ENCODE measurements at places on chromosomes 16 and 17.

DNA sequence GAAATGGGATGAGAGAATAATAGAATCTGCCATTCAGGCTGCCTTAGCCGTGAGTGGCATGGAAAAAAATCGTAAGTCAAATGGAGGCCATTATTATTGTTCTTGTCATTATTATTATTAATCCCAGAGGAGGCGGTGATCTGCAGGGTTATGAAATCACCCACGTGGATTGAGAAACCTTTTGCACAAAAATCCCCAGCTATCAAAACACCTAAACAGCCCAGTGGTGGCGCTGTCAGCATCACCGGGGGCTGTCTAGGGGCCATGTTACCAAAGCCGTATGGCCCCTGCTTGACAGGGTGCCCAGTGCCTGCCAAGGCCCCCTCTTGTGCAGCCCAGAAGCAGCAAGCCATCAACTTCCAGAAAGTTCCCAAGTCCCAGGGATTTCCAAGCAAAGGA is 25.2 kb downstream of the CNGB1 start:
- DNase-seq, result no peak

GRCh38 chr17:30251931-30252330 is 16.4 kb upstream of the SLC6A4 start:
- DNase-seq, result no peak

GRCh38 chr17:65926599-65926998 is 265.3 kb downstream of the CEP112 start:
- no peak for DNase-seq

DNA sequence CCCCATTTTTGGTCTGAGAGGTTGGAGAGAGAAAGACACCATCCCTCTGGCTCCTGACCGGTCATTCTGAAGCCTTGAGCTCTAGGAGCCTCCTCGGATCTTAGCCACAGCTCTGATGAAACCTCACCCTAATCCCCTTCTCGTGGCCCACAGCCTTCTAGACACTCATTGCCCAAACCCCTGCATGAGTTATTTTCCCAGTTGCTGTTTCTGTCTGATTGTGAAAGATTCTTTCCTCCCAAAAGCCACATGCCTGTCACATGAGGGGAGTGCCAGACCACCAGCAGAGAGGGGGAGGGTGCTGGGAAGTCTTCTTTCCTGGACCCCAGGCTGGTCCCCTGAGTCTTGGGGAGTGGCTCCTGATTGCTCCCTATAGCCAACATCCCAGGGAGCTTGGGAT is 17.6 kb upstream of the ABR start:
- no peak for DNase-seq

DNA sequence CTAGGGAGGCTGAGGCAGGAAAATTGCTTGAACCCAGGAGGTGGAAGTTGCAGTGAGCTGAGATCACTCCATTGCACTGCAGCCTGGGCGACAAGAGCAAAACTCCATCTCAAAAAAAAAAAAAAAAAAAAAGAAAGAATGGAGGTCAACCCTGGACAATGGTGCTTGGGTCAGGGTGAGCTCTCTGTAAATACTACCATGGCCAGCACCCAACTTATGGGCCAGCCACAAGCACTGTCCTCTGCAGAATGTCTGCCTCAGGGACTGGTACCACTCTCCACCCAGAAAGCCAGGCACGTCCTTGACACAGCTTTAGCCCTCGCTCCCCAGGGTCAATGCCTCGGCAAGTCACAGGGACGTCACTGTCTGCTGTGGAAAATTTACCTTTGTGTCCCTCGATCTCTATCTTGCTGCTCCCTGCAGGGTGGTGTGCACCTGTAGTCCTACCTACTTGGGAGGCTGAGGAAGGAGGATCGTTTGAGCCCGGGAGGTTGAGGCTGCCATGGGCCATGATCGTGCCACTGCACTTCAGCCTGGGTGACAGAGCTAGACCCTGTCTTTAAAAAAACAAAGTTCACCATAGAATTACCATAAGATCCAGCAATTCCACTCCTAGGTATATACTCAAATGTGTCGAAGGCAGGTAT is 123.3 kb downstream of the IRX3 start:
- no peak for DNase-seq

GRCh38 chr17:50785946-50786570 is 18.7 kb upstream of the ANKRD40CL start:
- DNase-seq, result no peak

- DNase-seq, result no peak
Observed at GRCh38 chr17:75075597-75076336, 12.0 kb upstream of the SLC16A5 start.

DNA sequence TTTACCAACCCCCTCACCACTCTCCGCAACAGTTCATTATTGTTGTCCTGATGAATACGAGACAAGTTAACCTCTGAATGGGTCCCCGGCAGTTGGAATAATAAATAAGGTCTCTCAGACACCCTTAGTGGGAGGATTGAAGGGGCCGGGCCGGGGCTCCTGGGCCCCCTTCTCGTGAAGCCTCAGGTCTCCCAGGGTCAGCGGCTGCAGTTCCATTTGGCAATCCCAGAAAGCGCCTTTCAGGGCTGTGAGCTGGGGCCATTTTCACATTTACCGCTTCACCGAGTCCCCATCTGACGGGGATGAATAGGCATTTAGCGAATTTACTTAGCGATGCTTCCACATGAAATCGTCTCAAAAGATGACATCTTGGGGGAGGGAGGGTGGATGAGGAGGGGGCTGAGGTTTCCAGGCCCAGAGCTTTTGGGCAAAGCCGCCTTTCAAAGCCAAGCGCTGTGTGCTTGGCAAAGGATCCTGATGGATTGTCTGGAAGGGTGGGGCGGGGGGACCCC is 309.8 kb downstream of the XYLT1 start:
- no peak for DNase-seq

DNA sequence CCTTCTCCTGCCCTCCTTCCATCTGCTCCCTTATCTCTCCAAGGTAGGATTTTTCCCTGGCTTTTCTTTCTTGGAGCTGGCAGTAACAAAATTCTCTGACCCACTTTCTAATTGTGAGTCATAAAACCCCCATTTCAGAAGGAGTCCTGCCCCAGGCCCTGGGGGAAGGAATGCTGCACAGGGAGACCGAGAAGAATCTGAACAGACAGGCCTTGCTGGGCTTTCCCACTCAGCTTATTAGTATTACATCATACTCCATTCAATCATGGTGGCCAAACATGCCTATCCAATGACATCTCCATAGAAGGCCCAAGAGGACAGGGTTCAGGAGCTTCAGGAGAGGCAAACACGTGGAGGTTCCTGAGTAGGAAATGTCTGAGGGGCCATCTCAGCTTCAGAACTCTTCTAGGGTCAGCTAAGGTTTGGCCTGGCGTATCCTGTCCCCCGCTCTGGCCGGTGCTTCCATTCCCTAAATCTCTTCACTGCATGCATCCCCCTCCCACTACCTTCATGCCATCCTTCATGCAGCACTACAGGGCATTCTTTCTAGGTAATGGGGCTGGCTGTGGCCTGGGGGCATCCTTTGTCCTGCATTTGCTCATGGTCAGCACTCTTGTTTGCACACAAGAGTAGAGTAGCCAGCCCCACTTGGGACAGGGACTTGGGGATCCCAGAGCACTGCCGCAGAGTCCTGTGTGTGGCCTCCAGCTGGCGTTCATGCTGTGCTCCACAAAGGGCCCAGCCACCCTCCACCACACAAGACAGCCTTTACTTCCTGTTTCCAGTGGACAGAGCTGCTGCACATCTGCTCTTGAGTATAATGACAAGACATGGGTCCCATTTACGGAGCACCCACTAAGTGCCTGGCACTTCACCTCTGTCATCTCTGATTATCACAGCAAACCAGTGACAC is 8.2 kb downstream of the SLC6A2 start:
- no peak for DNase-seq

DNA sequence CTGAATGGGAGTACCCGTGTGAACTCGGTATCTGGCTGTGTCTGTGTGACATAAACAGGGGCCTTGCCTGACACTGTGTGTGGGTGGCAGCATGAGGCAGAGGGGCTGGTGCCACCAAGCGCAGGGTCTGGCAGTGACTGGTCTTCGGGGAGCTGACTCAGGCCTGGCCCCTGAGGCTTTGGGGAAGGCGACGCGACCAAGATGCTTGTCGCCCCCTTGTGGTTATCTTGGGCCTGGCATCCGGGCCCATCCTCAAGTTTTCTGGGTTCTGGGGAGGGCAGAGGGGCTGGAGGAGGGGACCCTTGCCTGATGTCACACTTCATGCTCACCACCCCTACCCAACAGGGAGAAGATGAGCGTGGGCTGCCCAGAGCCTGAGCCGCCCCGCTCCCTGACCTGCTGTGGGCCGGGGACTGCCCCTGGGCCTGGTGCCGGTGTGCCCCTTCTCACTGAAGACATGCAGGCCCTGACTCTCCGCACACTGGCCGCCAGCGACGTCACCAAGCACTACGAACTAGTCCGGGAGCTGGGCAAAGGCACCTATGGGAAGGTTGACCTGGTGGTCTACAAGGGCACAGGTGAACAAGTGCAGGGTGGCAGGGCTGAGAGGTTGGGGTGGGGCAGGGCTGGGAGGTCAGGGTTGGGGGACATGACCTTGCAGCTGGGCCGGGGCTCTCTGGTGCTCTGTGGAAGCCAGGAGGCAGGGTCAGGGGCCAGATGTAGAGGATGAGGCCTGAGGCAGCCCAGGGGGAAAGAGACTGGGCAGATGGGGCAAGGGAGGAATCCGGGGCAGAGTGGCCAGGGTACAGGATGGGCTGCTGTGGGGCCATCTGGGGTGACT is 24.9 kb downstream of the SBK1 start:
- peak; percentile 47 for DNase-seq

- no peak for DNase-seq
Observed at GRCh38 chr17:13597723-13598347, 3.9 kb downstream of the HS3ST3A1 start.

GRCh38 chr17:48952904-48953303 is 8.3 kb upstream of the SNF8 start:
- no peak for DNase-seq

GRCh38 chr17:48634493-48635208 is 8.5 kb upstream of the HOXB9 start:
- DNase-seq, result no peak

- DNase-seq, result no peak
Observed at GRCh38 chr16:58128181-58128631, 975 bp downstream of the CFAP20 start.

DNA sequence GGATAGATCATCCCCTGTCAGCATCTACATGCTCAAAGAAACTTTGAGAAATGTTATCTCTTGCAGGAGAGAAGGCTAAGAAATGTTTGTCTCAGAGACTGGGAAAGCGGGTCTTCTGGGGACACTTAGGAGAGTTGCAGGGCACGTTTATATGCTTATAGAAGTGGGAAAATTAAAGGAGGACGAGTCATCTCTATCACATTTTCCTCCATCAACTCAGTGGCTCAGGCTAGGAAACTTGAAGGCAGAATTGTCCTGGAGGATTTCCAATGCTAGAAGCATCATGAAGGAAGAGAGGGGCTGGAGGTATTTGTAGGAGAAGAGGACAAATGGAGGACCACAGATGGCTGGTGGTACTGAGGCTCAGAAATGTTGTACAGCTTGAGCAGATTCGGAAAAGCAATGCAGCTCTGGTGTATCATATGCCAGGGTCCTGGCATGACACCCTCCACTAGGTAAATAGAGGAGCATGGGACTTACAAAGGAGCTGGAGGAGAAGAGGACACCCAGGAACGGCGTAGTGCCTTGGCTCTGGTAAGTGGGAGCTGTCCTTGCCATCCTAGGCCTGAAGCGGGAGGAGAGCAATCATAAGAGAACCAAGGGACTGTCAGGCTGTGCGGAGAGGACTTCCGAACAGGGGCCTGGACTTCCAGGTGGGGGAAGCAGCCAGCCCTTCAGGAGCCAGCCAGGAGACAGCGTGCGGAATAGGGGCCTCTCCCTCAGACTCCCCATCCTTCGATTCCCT is 4.5 kb upstream of the HS3ST3B1 start:
- no peak for DNase-seq

- peak; percentile 85 for DNase-seq
Observed at GRCh38 chr17:7314719-7315569, at the start of gene GPS2. Gene GPS2, minus strand, starts transcription at chr17:7315360. Its CDS starts 308 bp downstream, at chr17:7315052.

GRCh38 chr16:85327731-85328675 is 215.7 kb upstream of the CIBAR2 start:
- no peak for DNase-seq

GRCh38 chr17:30248786-30249185 is 13.3 kb upstream of the SLC6A4 start:
- DNase-seq, result no peak

DNA sequence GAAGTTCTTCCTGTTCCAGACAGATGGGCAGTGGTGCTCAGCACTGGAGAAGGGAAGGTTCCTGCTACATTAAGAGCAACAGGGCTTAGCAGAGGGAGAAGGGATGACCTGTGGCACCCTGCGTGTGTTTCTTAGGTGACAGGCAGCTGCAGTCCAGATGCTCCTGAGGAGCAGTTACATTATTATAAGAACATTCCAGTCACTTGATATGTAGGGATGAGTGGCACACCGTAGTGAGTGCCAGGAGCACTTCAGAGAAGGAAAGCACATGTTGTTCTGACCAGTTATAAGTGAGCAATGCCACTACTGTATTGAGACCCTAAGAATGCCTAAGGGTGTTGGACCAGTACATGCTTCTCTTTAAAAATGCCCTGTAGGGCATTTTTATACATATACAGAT is 39.9 kb upstream of the MRC2 start:
- DNase-seq, result no peak

DNA sequence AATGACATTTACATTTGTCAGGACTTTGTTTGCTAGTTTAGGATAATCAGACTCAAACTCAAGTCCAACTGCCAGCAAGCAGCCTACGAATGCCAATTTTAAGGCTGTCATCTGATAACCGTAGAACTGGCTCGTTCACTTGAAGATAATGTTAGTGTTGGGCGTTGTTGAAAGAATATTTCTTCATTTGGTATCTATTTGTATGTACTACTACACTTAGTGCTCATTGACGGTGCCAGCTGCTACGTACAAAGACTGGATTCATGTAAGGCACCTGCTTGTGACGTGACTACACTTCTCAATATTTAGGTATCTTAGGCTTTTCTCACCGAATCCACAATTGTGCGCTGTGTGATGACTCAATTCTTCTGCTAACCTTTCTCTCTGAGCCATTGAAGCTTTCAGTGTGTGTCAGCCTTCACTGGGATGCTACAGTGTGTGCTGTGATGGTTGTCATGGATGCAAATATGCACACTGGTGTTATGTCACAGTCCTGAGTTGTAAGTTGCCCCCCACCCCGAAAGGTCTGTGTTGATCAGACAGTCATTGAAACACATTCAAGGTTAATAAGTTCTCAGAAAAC is 5.7 kb downstream of the ATP2C2 start:
- no peak for DNase-seq

DNA sequence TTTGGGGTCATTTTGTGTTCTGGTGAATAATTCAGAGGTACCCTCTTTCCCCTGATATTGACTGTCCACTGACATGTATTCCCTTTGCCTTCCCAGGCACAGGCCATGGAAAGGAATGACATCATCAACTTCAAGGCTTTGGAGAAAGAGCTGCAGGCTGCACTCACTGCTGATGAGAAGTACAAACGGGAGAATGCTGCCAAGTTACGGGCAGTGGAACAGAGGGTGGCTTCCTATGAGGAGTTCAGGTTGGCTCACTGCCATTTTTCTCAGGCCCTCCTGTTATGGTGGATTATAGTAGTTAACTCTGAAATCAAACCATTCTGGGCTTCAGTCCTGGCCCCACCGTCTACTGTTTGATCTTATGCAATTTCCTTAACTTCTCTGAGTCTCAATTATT is 1.6 kb upstream of the EFTUD2 start:
- no peak for DNase-seq

Data from progenitor cell of endocrine pancreas (in vitro differentiated cells).